ENCODE measurements at places on chromosomes 2 and 18.

- DNase-seq: no peak
These were observed 1.1 kb downstream of the HIBCH start for GRCh38 chr2:190318514-190318913.

GRCh38 chr18:55102501-55102900 lies 143.2 kb upstream of the CCDC68 start:
- DNase-seq: no peak

- no peak for DNase-seq
These were observed 1.4 kb upstream of the RNF103 start for GRCh38 chr2:86625096-86625495.

GRCh38 chr2:227407591-227408151 lies 19.9 kb upstream of the SCYGR1 start:
- no peak for DNase-seq

DNA sequence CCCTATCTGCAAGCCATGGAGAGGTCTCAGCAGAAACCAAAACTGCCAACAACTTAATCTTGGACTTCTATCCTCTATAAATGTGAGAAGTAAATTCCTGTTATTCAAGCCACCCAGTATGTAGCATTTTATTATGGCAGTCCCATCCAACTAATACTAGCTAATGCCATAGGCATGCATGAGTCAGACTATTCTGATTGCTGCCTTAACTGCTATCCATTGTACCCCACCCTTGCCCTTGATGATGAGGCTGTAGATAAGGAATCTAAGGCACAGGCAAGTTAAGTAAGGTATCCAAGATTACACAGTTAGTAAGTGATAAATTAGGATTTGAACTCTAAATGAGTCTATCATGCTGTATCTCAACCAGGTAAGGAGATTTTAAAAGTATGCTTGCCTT lies 223.0 kb downstream of the UBE2E3 start:
- no peak for DNase-seq

DNA sequence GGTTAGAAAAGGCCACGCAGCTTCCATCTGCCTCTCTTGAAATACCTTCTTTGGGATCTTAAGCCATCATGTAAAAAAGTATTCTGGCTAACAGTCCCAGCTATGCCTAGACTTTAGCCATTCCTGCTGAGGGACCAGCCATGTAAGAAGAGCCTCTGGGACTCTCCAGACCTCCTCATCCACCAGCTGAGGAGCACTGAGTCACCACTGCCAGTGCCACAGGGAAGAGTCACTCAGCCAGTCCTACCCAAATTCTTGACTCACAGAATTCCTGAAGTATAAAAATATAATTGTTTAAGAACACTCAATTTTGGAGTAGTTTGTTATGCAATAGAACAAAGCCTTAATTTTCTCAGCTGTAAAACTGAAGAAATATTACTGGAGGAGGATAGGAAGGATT lies 436.7 kb downstream of the ZEB2 start:
- no peak for DNase-seq

DNA sequence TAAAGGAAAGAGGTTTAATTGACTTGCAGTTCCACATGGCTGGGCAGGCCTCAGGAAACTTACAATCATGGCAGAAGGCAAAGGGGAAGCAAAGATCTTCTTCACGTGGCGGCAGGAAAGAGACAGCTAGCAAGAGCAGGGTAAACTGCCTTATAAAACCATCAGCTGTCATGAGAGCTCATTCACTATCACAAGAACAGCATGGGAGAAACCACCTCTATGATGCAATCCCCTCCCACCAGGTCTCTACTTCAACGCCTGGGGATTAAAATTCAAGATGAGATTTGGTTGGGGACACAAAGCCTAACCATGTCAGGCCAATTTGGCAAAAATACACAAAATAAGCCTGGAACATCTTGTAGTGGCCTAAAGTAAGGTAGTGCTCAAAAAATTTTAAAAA lies 152.6 kb downstream of the COL6A3 start:
- no peak for DNase-seq

DNA sequence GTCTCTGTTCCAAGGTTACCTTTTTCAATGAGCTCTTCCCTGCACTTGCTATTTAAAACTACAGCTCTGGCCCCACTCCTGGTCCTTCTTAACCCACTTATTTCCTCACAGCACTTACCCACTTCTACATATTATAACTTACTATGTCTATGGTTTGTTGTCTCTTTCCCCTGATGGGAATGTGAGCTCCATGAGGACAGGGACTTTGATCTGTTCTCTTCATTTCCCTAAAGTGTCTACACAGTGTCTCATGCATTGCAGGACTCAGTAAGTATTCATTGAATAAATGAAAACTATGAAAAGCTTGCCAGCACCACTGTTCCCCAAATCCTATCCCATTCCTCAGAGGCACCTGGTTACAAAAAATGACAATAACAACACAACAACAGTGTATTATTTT lies 18.3 kb upstream of the ACYP2 start:
- no peak for DNase-seq
